NB4 (cell line): ENCODE measurements at places on chromosomes 3 and 15.
A peak's percentile ranks its signal among the peaks of the same experiment; 100 is the strongest.

DNA sequence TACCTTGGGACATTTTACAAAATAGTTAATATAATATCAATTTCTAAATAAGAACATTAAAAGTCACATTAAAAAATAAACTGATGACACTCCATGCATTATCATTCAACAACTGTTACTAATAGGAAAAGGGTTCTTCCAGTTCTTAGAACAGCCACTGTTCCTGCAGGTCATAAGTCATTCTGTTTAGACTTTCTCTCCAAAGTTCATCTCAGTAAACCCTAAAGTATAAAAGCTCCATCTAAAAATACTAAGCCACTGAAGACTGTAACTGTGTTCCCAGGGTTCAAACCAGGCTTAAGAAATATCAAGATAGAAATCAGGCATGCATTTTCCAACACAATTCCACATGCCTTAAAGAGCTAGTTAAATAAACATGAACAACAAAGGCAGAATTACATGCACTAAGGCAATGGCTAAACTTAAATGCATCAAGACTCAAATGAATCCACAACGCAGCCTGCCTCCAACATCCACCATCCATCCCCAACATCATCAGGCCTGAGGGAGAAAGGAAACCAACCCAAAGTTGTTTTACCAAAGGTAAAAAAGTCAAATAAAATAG lies 46.2 kb downstream of the DMXL2 start:
- no peak for DNase-seq

DNA sequence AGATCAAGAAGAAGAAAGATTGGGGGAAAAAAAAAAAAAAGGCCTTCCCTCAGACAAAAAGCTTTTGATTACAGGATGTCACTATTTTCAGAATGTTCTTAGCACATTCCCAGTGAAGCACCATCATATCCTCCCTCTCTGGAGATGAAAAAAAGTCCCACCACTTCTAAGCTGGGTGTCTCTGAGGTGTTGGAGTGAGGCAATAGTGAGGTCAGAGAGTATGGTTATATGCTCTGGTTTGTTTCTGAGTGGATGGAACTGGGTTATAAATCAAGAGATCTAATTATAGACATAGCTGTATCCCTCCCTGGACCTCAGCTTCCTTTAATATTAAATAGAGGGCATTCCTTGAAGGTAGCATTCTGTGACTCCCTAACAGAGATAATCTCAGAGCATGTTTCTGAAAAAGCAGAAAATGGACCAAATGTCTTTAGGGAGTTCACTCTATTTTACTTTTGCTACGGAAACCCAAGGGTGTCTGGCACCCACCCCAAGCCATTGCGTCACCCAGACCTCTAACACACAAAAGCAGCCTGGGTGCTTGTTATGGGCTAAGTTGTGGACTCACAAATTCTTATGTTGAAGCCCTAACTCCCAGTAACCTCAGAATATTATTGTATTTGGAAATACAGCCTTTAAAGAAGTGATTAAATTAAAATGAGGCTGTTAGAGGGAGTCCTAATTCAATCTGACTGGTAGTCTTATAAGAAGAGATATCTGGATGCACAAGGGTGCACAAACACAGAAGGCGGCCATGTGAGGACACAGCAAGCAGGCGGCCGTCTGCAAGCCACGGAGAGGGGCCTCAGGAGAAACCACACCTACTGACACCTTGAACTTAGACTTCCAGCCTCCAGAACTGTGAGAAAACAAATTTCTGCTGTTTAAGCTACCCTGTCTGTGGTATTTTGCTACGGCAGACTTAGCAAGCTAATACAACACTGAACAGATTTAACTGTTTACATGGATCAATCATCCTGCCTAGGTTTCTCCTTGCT lies 81.5 kb downstream of the MB21D2 start:
- peak; percentile 36 for DNase-seq

- no peak for DNase-seq
These were observed 53.3 kb upstream of the KCNMB2 start for GRCh38 chr3:178482981-178483380.

GRCh38 chr3:188234132-188234531 lies 80.2 kb downstream of the LPP start:
- no peak for DNase-seq

DNA sequence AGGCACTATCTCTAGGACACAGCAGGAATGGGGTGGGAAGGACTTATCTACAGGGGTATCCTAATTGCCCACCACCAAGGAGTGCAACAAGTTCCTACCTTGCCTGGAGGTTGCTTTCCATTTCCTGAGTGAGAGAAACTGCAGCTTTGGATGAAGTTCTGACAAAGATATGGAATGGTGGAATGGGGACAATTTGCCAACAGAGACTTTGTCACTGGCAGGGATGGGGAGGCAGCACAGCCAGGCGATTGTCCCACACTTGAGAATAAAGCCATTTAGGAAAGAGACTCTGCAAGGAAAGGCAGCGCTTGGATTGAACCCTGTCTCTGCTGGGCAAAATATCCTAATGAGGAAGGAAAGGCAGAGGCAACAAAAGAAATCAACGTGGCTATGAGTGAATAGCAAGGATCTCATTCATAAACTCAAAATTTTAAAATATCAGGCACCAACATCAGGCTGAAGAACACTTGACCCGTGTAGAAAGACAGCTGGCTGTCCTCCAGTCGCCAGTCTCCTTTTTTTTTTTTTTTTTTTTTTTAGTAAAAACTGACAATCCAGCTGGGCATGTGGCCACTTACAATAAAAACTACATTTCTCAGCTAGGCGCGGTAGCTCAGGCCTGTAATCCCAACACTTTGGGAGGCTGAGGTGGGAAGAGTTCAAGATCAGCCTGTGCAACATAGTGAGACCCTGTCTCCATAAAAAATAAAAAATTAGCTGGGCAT lies 31.6 kb upstream of the PDE8A start:
- DNase-seq: no peak
